ENCODE measurements at places on chromosomes 7 and 10.

DNA sequence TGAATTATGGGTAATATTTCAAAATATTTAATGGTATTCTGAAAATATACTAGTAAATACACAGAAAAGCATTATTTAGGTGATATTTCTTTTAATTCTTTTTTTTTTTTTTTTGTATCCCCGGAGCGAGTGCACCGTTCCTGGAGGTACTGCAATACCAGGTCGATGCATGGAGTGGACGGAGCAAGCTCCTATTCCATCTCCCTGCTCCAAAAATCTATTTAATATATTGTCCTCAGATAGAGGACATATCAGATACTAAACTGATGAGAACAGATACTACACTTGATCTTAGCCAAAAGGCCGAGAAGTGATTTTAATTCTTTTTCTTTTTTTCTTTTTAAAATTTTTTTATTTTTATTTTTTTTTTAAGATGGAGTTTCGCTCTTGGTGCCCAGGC, 10.8 kb downstream of the BTRC start:
- no peak for DNase-seq

DNA sequence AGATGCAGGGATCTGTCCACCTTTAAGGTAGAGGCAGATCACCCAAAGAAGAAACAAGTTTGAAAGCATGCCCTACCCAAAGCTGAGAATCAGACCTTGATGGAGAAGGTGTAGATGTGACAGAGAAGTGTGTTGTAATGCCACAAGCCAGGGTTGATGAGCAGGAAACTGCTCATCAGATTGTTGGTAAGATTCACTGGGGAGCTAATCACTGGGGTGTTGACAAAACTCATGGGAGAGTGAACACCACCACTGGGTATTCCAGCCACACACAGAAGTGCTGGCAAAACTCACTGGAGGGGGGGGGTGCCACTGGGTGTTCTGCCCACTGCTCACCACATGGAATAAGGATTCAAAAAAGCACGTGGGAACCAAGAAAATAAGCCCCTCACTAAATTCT, 95.2 kb downstream of the IQUB start:
- no peak for DNase-seq

- DNase-seq: no peak
Measured at GRCh38 chr7:84176716-84177115, 17.9 kb downstream of the SEMA3A start.

DNA sequence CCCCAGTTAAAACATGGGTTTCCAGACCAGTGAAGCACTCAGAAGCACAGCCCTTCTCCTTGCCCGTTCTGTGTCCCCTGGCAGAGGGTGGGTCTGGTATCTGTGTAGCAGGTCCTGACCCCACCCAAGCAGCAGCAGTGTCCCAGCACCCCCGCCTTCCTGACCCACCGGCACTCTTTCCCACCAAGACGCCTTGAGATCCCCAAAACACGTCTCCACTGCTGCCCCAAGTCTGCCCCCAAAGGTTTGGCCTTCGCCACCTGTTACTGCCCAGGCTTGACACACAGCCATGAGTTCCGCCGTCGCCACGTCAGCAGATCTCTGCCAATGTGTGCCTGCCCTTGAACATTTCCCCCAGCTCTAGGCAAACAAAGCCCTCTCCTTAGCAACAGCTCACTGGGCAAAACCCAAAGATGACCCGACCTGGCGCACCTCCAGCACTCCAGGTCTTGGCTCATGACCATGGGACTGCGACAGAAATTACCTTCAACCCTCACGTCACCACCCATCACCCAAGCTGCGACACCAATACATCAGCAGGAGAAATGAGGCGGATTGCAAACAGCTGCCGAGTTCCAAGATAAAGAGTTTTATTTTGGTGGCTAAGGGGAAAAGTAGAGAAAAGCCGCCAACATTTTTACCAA, 75.6 kb downstream of the CTBP2 start:
- no peak for DNase-seq

DNA sequence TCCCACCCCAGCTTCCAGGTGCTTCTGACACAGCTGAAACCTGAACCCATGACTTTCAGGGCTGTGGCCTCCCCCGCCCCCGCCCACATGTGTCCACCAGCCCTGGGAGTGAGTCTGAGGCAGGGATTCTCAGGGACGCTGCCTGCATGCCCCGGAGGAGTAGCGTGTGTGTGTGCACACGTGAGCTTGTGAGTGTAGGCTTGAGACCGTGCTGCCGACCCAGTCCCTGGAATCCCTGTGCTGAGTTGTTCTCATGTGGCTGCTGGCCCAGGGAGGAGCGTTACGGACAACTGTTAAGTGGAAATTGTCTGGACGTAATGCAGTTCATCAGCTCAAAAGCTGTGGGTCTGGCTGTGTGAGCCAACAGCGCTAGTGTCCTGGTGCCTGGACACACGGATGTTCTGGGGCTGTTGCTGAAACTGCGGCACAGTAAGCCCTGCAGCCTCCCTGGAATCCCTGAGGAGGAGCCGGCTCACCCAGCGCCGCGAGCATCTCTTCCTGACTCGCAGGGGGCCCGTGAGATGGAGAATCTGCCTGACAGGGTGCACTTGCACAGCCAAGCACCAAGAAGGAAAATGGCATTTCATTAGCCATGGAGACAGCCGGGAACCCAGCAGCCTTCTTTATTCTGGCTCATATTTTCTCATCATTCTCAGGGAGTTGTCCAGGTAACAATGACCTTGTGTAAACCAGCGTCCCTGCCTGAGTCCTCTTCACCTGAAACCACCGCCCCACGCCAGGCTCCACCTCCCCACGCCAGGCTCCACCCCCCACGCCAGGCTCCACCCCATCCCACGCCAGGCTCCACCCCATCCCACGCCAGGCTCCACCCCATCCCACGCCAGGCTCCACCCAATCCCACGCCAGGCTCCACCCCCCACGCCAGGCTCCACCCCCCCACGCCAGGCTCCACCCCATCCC, 603.9 kb downstream of the PTPRN2 start:
- no peak for DNase-seq

DNA sequence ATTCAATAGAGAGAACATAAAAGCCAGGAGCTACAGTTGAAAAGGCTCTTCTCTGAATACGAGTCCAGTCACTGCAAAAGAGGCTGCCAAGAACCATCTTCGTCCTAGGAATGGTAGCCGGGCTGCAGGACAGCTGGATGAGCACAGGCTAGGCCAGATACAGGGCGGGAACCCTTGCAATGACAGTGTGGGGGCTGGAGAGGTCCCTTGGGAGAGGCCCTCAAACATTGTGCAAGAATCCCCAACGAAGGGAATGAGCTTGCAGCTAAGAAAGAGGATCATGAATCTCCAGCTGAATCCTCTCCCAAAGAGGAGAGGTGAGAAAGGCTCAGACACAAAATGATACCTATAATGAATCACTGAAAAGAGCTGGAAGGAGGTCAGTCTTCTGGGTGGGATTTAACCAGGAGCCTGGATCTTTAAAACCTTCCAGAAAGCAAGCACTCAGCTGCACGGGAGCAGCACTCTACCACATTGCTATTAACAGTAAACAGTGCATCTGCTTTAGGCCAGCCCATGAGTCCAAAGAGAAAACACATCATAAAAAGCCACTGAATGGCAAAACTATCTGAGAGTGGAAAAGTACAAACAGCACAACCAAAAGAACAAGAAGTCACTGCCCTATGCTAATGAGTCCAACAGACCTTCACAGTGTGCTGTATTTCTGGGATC, 287.9 kb downstream of the TNS3 start:
- DNase-seq: no peak

DNA sequence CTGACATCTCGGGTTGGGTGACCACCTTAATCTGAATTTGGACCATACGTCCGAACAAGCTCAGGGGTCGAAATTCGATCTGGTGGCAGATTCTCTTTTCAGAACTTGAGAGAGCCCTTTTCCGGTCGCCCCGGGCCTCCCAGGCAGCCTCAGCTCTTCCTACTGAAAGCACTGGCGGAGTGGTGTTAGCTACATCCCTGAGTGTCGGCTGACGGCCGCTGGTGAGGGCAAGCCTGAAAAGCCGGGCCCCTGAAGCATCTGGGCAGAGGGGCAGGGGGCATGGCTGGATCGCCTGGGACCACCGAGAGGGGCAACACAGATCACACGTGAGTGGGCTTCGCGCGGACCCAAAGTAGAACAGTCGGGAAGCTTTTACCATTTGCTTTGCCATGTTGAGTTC, 116.1 kb downstream of the SMURF1 start:
- DNase-seq: no peak

GRCh38 chr10:91591797-91592174, 41.1 kb downstream of the PPP1R3C start:
- DNase-seq: no peak

GRCh38 chr7:151835636-151836035, 41.3 kb downstream of the PRKAG2 start:
- no peak for DNase-seq

DNA sequence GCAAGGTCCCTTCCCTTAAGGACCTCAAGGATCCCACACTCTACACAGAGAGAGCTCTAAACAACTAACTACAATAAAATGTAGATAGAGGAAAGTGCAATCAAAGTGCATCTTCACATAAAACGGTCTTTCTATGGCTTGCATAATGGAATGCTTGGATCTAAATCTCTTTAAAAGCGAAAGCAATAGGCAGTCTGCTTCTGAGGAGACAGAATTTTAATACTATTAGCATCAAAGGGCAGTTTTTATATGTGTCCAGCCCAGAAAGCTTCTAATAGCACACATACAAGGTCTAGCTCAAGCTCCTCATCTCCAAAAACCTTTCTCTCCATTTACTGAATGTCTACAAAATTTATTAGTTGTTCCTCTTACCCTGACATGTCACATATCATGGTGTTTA, 101.5 kb upstream of the C1GALT1 start:
- DNase-seq: no peak

GRCh38 chr7:99835189-99835588, 7.4 kb downstream of the CYP3A43 start:
- DNase-seq: no peak

DNA sequence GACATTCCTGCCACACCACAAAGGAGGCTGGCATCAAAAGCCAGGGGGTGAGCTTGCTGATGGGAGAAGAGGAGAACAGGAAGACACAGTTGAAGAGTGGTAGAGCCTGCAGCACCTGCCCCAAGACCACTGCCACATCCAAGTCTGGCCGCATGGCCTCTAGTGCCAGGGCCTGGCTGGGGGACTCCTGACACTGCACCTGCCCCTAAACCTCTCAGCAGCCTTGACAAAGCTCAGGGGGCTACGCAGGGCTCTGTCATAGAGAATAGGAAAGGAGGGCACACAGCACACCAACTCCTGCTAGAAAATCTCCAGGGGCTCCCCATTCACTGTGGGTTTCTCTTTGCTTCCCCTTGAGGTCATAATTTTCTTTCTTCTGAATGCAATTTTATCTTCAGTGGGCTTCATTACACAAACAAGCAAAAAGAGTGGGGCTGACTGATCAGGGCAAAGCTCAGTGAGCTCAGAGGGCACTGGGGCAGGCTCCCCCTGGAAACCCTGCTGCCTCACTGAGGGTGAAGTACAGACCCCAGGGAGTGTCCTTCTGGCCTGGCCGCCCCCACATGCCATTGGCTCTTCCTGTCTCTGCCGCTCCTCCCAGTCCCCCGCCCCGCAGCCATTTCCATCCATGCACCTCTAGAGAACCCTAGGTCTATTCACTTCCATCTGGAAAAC, 37.2 kb downstream of the VOPP1 start:
- no peak for DNase-seq

GRCh38 chr10:108465871-108466641, 1301.5 kb upstream of the SORCS1 start:
- no peak for DNase-seq

GRCh38 chr10:124447751-124448466, 1.9 kb downstream of the NKX1-2 start:
- DNase-seq: no peak

- DNase-seq: no peak
Measured at GRCh38 chr10:43453266-43453831, 16.4 kb downstream of the ZNF487 start.

- DNase-seq: no peak
Measured at GRCh38 chr10:73959484-73960243, 38.3 kb upstream of the VCL start.

DNA sequence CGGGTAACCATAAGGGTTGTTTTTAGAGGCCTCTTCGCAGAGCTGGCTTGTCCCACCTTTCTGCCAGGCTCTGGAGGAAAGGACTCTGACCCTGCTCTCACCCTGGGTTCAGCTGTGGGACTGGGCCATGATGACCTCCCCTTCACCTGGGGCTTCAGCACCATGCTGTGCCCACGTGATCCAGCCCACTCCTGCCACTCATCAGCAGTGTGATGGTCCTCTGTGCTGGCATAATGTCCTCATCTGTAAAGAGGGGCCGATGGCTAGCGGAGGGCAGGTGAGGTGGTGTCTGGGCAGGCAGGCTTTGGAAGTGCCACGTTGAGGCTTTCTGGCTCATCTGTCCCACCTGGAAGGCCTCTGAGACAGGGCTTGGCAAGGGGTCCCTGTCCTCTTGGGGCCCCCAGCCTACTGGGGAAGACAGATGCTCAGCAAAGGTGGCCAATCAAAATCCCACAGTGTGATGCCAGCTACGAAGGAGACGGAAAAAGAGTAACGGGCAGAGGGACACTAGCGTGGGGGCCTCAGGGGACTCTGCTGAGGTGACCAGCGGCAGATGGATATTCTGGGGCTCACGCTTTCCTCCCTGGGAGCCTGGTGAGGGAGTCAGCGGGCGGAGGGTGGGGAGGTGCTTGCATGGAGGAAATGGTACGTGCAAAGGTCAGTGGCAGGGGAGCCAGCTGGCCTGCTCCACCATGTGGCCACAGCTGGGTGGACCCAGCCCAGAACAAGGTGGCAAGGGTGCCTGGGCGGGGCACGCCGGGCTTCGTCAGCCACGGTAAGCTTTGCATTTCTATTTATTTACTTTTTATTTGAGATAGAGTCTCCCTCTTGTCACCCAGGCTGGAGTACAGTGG, 5.4 kb downstream of the LRWD1 start:
- DNase-seq: no peak

DNA sequence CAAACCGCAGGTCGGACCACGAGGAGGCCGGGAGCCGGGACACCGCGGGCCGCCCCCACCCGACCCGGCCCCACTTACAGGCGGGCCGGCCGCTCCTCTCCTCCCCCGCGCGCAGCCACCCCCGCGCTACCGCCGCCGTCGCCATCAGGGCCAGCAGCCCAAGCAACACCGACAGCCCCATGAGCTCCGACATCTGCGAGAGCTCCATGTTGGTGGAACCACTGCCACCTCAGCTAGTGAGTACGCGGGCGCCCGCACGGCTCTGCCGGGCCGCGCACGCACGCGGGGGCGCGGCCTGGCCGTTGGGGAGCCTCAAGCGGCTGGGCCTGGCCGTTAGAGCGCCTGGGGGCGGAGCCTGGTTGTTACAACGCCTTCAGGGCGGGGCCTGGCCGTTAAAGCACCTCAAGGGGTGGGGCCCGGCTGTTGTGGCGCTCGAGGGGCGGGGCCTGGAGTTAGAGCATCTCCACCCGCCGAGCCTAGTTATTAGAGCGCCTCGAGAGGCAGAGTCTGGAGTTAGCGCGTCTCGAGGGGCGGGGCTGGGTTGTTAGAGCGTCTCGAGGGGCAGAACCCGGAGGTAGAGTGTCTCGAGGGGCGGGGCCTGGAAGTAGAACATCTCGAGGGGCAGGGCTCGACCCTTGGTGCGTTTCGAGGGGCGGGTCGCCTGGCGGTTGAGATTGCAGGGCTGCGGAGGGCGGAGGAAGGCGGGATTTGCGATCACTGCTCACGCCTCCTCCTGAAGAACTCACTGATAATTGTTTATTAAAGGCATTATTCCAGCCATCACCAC, at the start of gene TBL2:
TSS of gene TBL2 (minus strand) at position 238 of the 787 bp plus-strand sequence. CDS start at position 208, 30 bp downstream.
- peak; percentile 98 for DNase-seq

GRCh38 chr10:63889803-63890202, 368.6 kb downstream of the REEP3 start:
- no peak for DNase-seq
